Right atrium auricular region (tissue), 2 donors: ENCODE measurements at places on chromosomes 11 and 22. TPM values are rescaled to one million over a fixed set of nuclear protein-coding genes. Genes with fewer than 3 reads are reported as not detected.

Gene ZBTB16
- 101 TPM for total RNA-seq

Gene NPAS4
- total RNA-seq, result 0.19 TPM

Gene LARGE2
- total RNA-seq, result not detected

- DNase-seq, result peak; percentile 42
Measured at GRCh38 chr22:21446827-21447690, 20.1 kb upstream of the TMEM191C start.

- no peak for DNase-seq
Measured at GRCh38 chr11:127345819-127346459, 345.4 kb upstream of the KIRREL3 start.

DNA sequence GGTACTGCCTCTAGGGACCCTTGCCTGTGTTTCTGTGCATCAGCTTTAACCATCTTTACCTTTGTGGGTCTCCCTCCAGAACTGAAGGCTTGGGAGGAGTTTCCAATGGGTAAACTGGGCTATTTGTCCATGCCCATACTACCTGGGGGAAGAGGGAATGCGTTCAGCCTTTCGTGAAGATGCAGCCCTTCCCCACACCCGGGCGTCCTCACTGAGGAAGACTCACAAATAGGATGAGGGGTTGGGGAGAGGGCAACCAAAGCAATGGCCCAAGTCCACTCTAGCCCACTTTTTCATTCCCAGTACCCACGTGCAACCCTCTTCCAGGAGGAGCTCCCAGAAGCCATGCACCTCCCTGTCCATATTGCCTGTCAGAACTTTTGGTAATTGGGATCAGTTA lies 61.8 kb upstream of the ADA2 start:
- DNase-seq, result no peak
